Right cardiac atrium (tissue), 5 donors: ENCODE measurements at places on chromosomes 6 and 20.

DNA sequence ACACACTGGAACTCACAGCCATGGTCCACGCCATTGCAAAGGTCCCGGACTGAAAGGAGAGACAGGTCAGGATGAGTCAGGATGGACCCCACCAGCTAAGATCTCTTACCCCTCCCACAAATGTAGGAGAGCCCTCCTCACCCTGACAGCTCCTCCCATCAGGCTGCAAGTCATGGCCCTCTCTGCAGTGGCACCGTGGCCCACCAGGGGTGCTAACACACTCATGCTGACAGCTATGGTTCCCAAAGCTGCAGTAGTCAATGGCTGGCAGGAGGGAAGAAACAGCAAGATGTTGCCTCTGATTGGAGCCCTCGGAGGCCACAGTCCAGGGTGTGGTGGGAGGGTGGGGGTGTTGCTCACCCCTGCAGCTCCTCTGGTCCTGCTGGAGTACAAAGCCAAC, 5.7 kb upstream of the RBPJL start:
- no peak for DNase-seq

DNA sequence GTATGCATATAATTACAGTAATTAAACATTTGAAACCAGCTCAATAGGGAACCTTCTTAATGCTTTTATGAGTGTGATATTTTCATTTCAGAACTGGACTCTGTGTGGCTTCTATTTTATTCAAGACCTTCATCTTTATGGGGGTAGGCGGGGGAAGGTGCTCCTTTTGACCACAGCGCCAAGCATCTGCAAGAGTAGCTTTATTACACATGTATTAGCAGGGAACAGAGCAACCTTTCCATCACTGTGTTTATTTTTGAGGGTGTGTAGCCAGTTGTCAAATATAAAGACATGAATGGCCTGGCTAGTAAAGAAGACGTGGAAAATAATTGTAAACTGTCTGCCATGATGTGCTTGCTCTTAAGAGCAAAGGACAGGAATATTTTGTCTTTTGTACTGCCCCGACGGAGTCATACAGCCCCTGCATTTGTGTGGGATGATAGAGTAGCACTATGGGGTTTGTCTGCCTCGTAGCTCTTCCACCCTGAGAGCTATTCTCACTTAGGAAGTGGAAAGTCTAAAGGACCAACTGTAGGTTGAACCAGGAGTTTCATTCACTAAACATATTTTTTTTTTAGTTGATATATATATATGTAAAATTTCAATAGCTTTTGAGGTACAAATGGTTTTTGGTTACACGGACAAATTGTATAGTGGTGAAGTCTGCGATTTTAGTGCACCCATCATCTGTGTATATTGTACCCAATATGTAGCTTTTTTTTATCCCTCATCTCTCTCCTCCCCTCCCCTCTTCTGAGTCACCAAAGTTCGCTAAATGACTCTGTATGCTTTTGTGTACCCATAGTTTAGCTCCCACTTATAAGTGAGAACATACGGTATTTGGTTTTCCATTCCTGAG, 91.2 kb downstream of the CARMIL1 start:
- no peak for DNase-seq

DNA sequence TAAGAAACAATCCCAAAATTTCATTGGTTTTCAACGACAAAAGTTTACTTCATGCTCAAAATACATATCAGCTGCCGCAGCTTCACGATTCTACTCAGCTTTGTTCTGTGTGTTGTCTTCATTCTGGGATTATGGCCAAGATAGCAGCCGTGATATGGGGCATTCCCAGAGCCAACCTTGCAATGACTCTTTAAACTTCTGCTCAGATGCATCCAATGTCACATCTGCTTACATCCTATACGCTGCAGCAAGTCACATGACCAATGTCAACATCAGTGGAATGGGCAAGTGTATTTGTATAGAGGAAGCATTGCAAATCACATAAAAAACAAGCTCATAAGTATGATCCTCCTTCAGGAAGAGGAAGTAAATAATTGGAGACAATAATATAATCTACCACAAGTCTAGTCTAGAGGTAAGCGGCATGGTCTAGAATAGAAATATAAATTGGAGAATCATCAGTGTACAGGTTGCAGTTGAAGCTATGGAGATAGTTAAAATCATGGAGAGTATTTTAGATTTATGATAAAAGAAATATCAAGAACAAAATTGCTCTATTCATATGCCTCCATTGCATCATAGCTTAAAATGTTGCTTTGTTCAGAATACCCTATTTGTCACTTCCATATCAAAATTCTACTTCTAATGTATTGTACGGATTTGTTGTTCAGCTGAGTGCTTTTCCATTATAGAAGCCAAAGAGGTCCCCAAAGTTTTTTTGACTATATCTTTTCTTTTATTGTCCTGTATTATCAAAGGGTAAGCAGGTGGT, 7.2 kb upstream of the C6orf141 start:
- no peak for DNase-seq

DNA sequence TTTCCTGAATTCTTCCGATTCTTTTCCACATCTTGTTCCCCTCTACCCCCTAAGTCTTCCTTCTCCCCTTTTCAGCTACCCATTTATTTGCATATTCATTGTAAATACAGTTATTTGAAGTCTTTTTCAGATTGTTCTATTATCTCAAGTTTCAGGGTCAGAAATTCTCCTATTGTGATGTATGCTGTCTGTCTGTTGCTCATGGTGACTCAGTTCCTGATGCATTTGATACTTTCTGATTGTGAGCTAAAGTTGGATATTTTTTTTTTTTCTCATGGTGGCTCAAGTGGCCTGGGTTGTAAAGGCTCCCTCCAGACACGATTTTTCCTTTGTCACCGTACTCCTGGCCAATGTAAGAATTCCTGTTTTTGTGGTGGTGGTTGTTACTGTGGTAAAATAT, 4.9 kb upstream of the PI16 start:
- no peak for DNase-seq

GRCh38 chr6:232982-233640, 59.2 kb upstream of the DUSP22 start:
- no peak for DNase-seq

DNA sequence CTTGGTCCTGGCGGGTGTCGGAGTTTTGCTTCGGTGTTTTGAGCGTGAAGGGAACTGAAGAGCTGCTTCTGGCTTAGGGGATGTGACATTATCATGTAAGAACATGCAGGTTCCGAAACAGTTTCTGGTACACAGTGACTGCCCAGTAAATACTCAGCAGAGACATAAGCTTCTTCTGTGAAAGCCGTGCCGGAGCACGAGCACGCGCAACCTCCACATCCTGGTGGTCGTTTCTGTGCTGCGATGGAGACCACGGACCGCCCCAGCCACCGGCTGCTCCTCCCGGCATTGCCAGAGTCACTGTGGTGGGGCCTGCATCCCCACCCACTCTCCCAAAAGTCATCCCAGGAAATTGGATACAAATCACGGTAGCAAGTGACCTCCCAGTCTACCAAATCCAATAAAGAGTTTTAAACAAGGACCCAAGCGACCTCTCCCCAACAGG, 18.7 kb downstream of the KIF25 start:
- DNase-seq, result no peak

DNA sequence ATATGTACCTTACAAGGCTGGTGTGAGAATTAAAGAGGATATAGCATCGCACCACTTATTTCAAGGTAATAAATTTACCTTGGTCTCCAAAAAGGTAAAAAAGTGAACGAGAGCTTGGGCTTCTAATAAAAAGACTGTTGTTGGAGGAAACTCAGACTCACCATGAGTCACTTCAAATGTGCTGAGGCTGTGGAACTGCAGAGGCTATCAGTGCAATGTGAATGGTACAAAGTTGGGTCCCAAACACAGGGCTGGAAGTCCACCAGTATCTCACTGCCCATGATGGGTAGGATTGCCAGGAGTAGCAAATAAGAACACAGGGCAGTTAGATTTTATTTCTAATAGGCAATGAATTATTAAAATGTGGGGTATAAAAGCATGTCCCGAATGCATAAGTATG, 200.6 kb downstream of the MAFB start:
- DNase-seq, result no peak

DNA sequence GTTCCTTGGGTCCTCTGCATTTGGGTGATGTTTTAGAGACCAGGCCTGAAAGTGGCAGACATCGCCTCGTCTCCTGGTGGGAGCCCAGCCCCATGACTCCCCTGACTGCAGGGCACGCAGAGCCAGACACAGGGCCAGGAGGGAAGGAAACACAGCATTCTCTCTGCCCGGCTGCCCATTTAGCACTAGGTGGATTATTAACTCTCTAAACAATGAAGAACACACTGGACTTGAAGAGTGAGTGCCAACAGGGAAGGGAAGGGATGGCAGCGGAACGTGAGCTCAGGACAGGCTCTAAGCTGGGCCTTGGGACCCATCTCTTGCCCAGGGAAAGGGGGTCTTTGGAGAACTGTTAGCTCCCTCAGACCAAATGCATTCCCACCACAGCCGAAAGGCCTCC, 80.4 kb downstream of the TBXT start:
- no peak for DNase-seq

GRCh38 chr6:6610031-6610591, 21.6 kb downstream of the LY86 start:
- no peak for DNase-seq

DNA sequence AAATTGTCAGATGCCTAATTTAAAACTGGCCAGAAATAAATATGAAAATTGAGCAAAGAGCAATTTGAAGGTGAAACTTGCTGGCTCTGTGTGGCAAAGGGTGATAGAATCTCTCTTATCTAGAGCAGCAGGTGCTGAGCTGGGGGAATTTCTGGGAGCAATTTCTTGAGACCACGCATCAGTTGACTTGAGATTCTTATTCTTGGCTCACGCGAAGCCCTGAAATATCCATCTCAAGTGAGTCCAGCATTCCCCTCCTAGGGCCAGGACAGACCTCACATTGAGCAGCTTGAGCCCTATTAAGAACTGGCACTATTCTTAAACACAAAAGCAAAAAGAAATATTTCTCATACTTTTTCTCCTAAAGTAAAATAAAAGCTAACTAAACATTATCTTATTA, 66.3 kb downstream of the MAP7 start:
- DNase-seq, result no peak

DNA sequence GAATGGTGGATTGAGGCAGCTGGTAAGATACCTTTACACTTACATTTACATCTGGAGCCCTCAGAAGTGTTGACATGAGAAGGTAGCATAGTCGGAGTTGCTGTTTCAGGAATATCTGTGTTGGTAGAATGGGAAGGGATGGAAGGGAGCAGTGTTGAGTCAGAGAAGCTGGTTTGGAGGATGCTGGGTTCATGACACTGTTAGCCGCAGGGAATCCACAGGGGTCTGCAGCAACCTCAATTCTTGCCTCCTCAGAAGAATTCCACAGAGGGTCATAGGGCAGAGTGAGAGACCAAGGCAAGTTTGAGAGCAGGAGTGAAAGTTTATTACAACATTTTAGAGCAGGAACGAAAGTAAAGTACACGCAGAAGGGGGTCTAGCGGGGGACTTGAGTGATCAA, 536.8 kb downstream of the QKI start:
- DNase-seq, result no peak

- DNase-seq, result no peak
Observed at GRCh38 chr6:144395826-144396225, 110.7 kb downstream of the UTRN start.

DNA sequence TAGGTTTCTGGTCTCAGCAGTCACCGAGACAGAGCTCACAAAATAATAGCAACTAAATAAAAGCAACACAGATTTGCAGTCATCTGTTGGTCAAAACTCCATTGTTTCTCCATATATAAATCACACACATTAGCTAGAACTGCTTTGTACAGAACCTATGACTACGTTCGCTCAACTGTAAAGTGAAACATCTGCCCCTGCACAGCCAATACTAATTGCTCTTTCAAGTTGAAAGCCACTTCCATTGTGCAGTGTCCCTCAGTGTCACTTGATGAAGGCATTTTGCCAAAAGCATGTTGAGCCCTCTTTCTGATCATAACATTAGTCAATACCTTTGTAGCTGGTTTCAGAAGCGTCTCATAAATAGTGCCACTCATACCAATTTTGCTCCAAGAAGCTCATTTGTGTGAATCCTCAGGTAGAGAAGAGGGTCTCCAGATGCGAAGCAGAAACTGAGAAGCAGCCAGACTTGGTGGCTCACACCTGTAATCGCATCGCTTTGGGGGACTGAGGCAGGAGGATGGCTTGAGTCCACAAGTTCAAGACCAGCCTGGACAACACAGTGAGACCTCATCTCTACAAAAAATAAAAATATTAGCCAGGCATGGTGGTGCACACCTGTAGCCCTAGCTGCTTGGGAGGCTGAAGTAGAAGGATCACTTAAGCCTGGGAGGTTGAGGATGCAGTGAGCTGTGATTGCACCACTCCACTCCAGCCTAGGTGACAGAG, 68.9 kb downstream of the PERP start:
- no peak for DNase-seq

- no peak for DNase-seq
Observed at GRCh38 chr6:40906759-40907158, 132.3 kb downstream of the UNC5CL start.

DNA sequence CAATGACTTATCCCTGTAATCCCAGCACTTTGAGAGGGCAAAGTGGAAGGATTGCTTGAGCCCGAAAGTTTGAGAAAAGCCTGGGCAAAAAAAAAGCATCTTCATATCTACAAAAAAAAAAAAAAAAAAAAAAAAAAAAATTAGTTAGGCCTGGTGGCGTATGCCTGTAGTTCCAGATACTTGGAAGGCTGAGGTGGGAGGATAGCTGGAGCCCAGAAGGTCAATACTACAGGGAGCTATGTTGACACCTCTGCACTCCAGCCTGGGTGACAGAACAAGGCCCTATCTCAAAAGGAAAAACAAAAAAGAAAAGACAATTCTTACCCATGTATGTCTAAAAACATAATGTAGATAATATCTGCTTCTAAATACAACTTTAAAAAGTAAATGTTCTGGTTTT, 27.2 kb downstream of the CRISP1 start:
- no peak for DNase-seq

DNA sequence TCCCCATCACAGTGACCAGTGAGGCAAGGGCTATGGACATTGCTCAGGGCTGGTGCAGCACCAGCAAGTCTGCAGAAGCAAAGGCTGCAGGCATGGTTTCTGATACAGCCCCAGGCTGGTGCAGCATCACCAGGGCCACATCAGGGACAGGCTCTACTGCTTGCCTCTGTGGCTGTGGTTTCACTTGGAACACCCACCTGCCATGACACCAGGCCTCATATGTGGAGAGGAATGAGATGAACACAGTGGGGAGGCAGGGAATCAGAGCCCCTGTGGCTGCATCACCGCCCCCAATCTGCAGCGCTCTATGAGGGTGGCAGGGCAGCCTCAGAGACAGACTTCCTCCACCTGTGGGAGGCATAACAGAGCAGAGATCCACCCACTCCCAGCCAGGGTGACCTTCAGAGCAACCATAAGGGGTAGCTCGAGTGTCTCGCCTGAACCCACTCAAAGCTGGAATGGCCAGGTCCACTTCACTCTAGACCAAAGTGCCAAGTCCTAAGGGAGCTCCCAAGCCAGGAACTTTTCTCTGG, 7.9 kb downstream of the RING1 start:
- DNase-seq, result no peak
